ENCODE measurements at places on chromosomes 6 and 20.

GRCh38 chr6:107511511-107511993 is 21.6 kb downstream of the SOBP start:
- peaks cover 25% of the 10 kb centered on the region for H3K27me3 ChIP-seq
- no peaks in the 10 kb centered on the region for H3K36me3 ChIP-seq
- H3K27ac ChIP-seq = no peak overlapping the region
- H3K4me1 ChIP-seq = no peaks in the 10 kb centered on the region
- DNase-seq = no peak

- no peaks in the 10 kb centered on the region for H3K36me3 ChIP-seq
- no peak for DNase-seq
- H3K27me3 ChIP-seq = no peaks in the 10 kb centered on the region
Observed at GRCh38 chr6:54586251-54586650, 260.3 kb upstream of the FAM83B start.

- H3K4me1 ChIP-seq = peaks cover 66% of the 10 kb centered on the region
- peak; percentile 55 for DNase-seq
- peak overlapping the region; percentile 90 for H3K27ac ChIP-seq
- peak overlapping the region; percentile 49 for H3K4me3 ChIP-seq
- no peaks in the 10 kb centered on the region for H3K36me3 ChIP-seq
Observed at GRCh38 chr6:25179051-25179778, 100.0 kb upstream of the CARMIL1 start.

DNA sequence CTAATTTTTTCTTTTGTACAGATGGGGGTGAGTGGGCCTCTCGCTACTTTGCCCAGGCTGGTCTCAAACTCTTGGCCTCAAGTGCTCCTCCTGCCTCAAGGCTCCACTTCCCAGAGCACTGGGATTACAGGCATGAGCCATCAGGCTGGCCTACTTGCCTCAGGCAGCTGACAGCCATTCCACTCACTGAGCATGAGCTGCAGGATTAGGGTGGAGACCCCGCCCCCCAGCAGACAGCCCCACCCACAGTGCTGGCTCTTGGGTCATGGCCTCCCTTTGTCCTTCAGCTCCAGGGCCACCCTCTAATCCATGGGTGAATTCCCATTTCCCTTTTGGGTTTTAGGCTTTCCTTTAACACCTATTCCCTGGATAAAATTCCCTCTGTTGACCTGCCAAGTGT is 82.1 kb downstream of the BFSP1 start:
- peaks cover 9% of the 10 kb centered on the region for H3K27me3 ChIP-seq
- H3K4me1 ChIP-seq = no peaks in the 10 kb centered on the region
- no peak overlapping the region for H3K4me3 ChIP-seq
- no peaks in the 10 kb centered on the region for H3K36me3 ChIP-seq
- DNase-seq = no peak

- H3K27ac ChIP-seq = no peak overlapping the region
- no peaks in the 10 kb centered on the region for H3K36me3 ChIP-seq
- no peak overlapping the region for H3K4me3 ChIP-seq
- no peaks in the 10 kb centered on the region for H3K27me3 ChIP-seq
- DNase-seq = no peak
- peaks cover 14% of the 10 kb centered on the region for H3K4me1 ChIP-seq
Observed at GRCh38 chr6:14349507-14349906, 231.9 kb downstream of the CD83 start.

DNA sequence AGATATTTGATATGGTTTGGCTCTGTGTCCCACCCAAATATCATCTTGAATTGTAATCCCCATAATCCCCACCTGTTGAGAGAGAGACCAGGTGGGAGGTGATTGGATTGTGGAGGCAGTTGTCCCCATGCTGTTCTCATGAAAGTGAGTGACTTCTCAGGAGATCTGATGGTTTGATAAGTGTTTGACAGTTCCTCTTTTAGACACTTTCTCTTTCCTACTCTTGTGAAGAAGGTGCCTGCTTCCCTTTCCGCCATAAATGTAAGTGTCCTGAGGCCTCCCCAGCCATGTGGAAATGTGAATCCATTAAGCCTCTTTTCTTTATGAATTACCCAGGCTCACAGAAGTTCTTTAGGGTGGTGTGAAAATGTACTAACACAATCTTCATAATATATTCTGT is 1404.0 kb upstream of the ADGRB3 start:
- H3K27me3 ChIP-seq = no peaks in the 10 kb centered on the region
- H3K36me3 ChIP-seq = no peaks in the 10 kb centered on the region
- no peak overlapping the region for H3K27ac ChIP-seq
- H3K4me3 ChIP-seq = no peak overlapping the region

GRCh38 chr6:27582928-27583725 is 110.2 kb upstream of the ZNF184 start:
- H3K36me3 ChIP-seq = peaks cover 2% of the 10 kb centered on the region
- DNase-seq = peak; percentile 77
- H3K4me3 ChIP-seq = peak overlapping the region; percentile 27
- H3K4me1 ChIP-seq = peaks cover 2% of the 10 kb centered on the region
- H3K27ac ChIP-seq = peak overlapping the region; percentile 77
- H3K27me3 ChIP-seq = peaks cover 46% of the 10 kb centered on the region

GRCh38 chr6:143270026-143270425 is 180.5 kb downstream of the ADAT2 start:
- no peak overlapping the region for H3K4me3 ChIP-seq
- H3K27ac ChIP-seq = no peak overlapping the region
- H3K27me3 ChIP-seq = no peaks in the 10 kb centered on the region
- DNase-seq = no peak
- H3K4me1 ChIP-seq = peaks cover 5% of the 10 kb centered on the region

- DNase-seq = no peak
- no peaks in the 10 kb centered on the region for H3K36me3 ChIP-seq
- H3K4me3 ChIP-seq = no peak overlapping the region
- H3K4me1 ChIP-seq = peaks cover 7% of the 10 kb centered on the region
Observed at GRCh38 chr20:2701671-2702081, 9.1 kb downstream of the EBF4 start.

- peak within 1 kb of the TSS; percentile 67 for H3K4me3 ChIP-seq
- no peaks in the 10 kb centered on the region for H3K36me3 ChIP-seq
- H3K27ac ChIP-seq = no peak within 1 kb of the TSS
- H3K27me3 ChIP-seq = peaks cover 85% of the 10 kb centered on the region
- H3K4me1 ChIP-seq = peaks cover 14% of the 10 kb centered on the region
Observed at GRCh38 chr6:159169193-159169555, at the start of gene FNDC1. Gene FNDC1 (plus strand): TSS chr6:159169400. CDS start chr6:159169597, 197 bp downstream.

GRCh38 chr6:26594730-26595632 is 1.8 kb upstream of the ABT1 start:
- DNase-seq = peak; percentile 72
- peak overlapping the region; percentile 46 for H3K27ac ChIP-seq
- peaks cover 43% of the 10 kb centered on the region for H3K27me3 ChIP-seq
- H3K4me1 ChIP-seq = peaks cover 29% of the 10 kb centered on the region

DNA sequence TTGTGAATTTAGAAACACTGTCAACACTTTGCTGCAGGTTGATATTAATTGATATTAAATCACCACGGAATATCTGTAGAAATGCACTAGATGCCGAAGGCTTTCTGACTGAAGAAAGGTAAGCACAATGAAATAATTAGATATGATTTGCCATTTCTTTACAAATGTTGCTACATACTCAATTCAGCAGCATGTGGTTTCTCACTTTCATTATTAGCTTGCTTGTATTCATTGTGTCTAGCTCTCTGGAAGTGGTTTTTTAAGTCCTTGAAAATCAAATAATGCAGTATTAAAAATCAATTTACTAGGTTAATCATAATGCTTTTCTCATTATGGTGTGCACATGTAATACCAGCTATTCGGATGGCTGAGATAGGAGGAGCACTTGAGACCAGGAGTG is 231.3 kb upstream of the MARCKS start:
- H3K27me3 ChIP-seq = peaks cover 6% of the 10 kb centered on the region
- H3K4me3 ChIP-seq = no peak overlapping the region
- no peak overlapping the region for H3K27ac ChIP-seq
- H3K4me1 ChIP-seq = peaks cover 3% of the 10 kb centered on the region
- no peaks in the 10 kb centered on the region for H3K36me3 ChIP-seq

GRCh38 chr20:59671661-59672471 is 67.5 kb downstream of the PHACTR3 start:
- no peaks in the 10 kb centered on the region for H3K36me3 ChIP-seq
- DNase-seq = no peak
- no peaks in the 10 kb centered on the region for H3K27me3 ChIP-seq
- no peak overlapping the region for H3K4me3 ChIP-seq
- H3K4me1 ChIP-seq = no peaks in the 10 kb centered on the region

- no peaks in the 10 kb centered on the region for H3K27me3 ChIP-seq
- no peak overlapping the region for H3K27ac ChIP-seq
- H3K4me3 ChIP-seq = no peak overlapping the region
- H3K36me3 ChIP-seq = peaks cover 4% of the 10 kb centered on the region
- H3K4me1 ChIP-seq = no peaks in the 10 kb centered on the region
- no peak for DNase-seq
Observed at GRCh38 chr6:53107091-53107490, 41.5 kb downstream of the GCM1 start.

DNA sequence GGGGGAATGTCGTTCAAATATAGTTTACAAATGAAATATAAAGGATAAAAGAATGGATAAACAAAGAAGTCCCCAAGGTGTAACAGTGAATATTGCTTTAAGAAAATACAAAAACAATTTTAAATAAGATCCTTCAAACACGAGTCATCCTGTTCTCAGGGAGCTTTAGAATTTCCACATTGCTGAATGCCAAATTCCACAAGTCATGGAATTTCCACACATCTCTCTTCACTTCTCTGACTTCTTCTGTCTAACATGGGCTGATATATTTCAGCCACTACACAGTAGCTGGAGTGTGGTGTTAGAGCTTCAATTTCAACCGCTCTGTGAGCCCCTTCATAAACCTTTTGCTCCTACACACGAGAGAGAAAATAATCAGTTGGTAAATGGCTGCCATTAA is 28.0 kb downstream of the IL22RA2 start:
- peaks cover 4% of the 10 kb centered on the region for H3K4me1 ChIP-seq
- no peak overlapping the region for H3K27ac ChIP-seq
- peaks cover 18% of the 10 kb centered on the region for H3K27me3 ChIP-seq
- no peaks in the 10 kb centered on the region for H3K36me3 ChIP-seq
- no peak overlapping the region for H3K4me3 ChIP-seq

DNA sequence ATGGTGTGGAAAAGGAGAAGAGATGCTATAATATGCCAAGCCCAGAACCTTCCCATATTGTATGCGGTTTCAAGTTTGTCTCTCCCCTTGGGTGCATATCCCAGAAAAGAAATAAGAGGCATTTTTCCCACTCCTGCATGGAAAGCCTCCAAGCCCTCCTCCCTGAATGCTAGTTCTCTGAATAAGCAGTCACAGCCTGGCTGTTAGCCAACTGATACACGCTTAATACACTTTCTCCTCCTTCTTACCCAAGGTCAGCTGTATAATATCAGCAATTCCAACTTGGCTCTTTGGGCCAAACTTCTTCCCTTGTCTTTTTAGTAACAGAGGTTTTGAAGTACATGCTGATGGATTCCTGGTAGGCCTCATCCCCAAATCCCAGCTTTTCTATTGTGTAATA is 440.1 kb downstream of the EPHA7 start:
- H3K4me1 ChIP-seq = no peaks in the 10 kb centered on the region
- DNase-seq = no peak
- H3K4me3 ChIP-seq = no peak overlapping the region
- H3K27ac ChIP-seq = no peak overlapping the region

DNA sequence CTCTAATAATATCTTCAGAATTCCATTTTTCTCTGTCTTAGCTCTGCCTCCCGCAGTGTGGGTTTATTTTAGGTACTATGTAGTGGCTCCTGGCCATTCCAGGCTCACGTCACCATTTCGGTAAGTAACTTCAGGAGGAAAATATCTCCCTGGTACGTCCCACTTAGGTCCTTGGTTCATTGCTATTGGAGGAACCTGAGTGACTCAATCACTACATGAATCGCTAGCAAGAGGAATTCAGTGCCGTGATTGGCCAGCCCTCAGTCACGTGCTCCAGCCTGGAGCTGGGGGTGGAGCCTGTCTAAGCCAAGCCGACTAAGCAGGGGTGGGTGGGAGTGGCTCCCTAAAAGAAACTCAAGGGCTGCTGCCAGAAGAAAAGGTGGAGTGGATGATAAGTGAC is 67.3 kb upstream of the E2F3 start:
- peaks cover 6% of the 10 kb centered on the region for H3K27me3 ChIP-seq
- no peak for DNase-seq
- peaks cover 29% of the 10 kb centered on the region for H3K4me1 ChIP-seq
- H3K36me3 ChIP-seq = peaks cover 8% of the 10 kb centered on the region
- H3K27ac ChIP-seq = no peak overlapping the region
- H3K4me3 ChIP-seq = no peak overlapping the region

DNA sequence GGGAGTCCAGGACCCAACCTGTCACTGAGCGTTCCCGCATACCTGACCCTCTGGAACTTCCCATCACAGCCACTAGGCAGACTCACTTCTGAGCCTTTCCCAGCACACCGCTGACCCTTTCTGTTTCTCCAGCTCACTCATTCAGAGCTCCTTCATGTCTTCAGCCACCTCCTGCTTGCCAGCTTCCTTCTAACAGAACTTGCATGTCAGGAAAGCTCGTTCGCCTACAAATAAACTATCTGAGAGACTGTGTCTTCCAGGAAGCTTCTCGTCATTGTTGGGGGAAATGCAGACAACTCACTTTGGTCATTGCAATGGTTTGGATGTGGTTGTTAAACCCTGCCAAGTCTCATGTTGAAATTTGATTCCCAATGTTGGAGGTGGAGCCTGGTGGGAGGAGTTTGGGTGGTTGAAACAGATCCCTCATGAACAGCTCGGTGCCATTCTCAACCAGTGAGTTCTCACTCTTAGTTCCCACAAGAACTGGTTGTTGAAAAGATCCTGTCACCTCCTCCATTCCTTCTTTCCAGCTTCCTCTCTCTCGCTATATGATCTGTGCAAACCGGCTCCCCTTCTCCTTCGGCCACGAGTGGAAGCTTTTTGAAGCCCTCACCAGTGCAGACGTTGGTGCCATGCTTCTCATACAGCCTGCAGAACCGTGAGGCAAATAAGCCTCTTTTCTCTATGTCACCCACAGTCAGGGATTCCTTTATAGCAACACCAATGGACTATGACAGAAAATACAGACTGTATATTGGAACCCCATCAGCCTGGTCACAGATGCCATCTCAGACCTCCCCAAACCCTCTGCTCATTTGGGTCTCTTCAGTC is 1.4 kb upstream of the MUC21 start:
- no peak overlapping the region for H3K27ac ChIP-seq
- no peak for DNase-seq
- no peaks in the 10 kb centered on the region for H3K36me3 ChIP-seq
- H3K27me3 ChIP-seq = peaks cover 40% of the 10 kb centered on the region
- H3K4me3 ChIP-seq = no peak overlapping the region

GRCh38 chr6:108492131-108492766 is 68.5 kb upstream of the FOXO3 start:
- DNase-seq = peak; percentile 58
- no peaks in the 10 kb centered on the region for H3K4me1 ChIP-seq
- peaks cover 20% of the 10 kb centered on the region for H3K27me3 ChIP-seq
- H3K4me3 ChIP-seq = no peak overlapping the region

- DNase-seq = no peak
- H3K4me3 ChIP-seq = no peak overlapping the region
- peaks cover 2% of the 10 kb centered on the region for H3K4me1 ChIP-seq
Observed at GRCh38 chr6:35237476-35237875, 22.1 kb upstream of the ZNF76 start.

GRCh38 chr6:144659202-144660182 is 374.4 kb downstream of the UTRN start:
- H3K27me3 ChIP-seq = no peaks in the 10 kb centered on the region
- peak overlapping the region; percentile 67 for H3K4me3 ChIP-seq
- peak; percentile 71 for DNase-seq
- peaks cover 24% of the 10 kb centered on the region for H3K4me1 ChIP-seq

Data from activated CD4-positive, alpha-beta T cell treated with anti-CD3 and anti-CD28 coated beads, Interleukin-2, amount 10 ng/mL, durations not matched to agents 24 days and 14 days (primary cell).